ENCODE measurements at places on chromosomes 12 and 14.

- DNase-seq: no peak
Measured at GRCh38 chr14:33800735-33801163, 150.1 kb downstream of the EGLN3 start.

- DNase-seq: peak; percentile 82
Measured at GRCh38 chr14:103847451-103848174, at the start of gene PPP1R13B. Gene PPP1R13B (minus strand): TSS chr14:103847575. CDS start chr14:103847307, 268 bp downstream.

GRCh38 chr14:69796797-69797500 lies at the start of gene SLC10A1:
Gene SLC10A1 (minus strand): TSS chr14:69797241. CDS start chr14:69797155, 86 bp downstream.
- no peak for DNase-seq

- DNase-seq: no peak
Measured at GRCh38 chr12:114030451-114030850, 64.3 kb upstream of the RBM19 start.

DNA sequence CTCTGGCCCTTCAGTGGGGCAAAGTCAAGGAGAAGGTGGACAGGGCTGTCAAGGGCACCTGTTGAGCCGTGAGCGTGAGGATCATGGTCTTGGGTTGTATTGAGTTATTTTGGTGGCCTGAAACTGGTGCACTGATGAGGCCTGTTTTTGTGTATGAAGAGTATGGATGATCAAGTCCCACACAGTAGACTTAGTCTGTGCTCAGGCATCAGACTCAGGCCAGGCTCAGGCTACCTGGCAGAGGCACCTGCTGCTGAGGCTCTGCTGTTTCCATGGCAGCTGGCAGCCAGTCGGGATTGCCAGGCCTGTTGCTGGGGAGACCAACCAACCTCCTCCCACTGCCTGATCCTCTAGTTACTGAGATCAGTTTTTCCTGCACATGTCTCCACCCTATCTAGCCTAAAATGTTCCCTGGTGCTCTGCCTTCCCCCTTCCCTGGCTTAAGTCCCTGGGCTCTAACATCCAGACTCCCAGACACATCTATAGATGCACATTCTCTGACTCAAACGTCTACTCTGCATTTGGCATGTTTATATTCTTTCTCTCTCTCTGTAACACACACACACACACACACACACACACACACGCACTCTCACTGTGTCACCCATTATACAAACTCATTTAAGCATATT lies 5.1 kb downstream of the JPH4 start:
- DNase-seq: no peak

- peak; percentile 91 for DNase-seq
Measured at GRCh38 chr14:94173885-94174603, at the start of gene PPP4R4. Gene PPP4R4 (plus strand): TSS chr14:94174322. CDS start chr14:94174466, 144 bp downstream.

DNA sequence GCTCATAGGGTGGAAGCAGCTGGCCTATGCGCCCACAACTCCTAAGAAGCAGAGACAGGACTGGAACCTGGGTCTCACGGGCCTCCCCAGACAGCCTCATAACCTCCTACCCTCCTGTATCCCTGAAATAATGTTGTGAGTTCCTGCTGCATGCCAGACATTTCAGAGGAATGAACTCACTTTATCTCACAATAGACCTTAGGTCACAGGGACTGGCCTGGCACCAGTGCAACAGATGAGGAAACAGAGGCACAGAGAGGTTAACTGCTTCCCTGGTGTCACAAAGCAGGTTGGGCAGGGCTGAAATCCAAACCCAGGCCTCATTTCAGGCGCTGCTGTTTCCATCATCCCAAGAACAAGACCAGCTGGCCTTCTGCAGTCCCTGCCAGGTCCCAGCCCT lies 5.3 kb downstream of the PHETA1 start:
- DNase-seq: peak; percentile 89

GRCh38 chr14:70982200-70982599 lies 74.9 kb downstream of the PCNX1 start:
- DNase-seq: no peak

DNA sequence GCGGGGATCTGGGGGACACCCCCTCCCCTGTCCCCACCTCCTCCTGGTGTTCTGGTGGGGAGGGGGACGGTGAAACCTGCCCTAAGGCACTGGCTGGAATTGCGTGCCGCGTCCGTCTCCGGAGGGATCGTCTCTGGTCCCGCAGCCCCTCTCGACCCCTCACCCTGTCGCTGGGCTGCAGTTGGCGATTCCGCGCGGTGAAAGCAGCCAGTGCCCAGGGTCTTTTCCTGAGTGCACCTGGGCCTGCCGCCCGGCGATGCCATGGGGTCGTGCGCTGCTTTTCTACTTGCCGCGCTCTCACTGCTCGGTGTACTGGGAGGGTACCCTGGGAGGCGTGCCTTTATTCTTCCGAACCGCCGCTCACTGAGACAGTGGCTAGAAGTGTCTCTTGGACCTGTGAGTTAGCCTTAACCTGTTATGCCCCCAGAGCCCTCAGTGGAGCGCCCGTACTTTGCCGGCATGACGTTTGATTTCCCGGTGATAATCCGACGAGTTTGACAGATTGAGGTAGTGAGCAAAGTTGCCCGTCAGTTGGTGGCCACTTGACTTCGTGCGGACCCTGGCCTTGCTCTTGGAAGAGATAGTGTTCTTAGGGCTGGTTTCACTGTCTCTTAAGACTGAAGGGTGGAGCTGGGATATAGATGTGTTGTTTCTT lies 788 bp downstream of the SFSWAP start:
- no peak for DNase-seq

DNA sequence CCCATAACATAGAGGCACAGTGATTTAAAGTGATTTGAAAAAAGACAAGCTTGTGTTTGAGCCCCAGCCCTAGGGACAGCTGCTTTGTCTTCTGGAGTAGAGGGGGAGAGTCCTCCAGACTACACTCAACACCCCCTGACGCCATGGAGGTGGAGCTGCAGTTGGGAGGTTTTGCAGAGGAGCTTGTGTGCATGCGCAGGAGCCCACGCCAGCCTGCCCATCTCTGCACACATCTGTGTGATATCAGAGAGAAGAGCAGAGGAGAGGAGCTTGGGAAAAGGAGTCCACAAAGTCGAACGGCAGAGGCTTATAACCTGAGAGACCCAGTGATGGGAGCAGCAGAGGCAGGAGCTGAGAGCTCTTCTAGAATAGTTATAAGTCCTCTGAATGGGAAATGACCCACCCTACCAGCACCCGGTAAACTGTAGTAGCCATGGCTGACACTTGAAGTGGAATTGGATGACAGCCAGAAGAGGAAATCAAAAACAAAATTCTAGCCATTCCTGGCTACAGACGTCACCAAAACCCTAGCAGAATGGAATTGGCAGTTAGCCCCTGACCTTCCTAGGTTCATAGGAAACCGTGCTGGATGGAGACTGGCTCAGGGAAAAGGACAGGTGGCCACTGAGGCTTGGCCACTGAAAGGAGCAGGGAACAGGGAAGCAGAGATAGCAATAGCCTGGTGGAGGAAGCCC lies 185.1 kb upstream of the VASH1 start:
- DNase-seq: peak; percentile 6

GRCh38 chr12:57171668-57172067 lies 24.2 kb upstream of the LRP1-AS start:
- no peak for DNase-seq

DNA sequence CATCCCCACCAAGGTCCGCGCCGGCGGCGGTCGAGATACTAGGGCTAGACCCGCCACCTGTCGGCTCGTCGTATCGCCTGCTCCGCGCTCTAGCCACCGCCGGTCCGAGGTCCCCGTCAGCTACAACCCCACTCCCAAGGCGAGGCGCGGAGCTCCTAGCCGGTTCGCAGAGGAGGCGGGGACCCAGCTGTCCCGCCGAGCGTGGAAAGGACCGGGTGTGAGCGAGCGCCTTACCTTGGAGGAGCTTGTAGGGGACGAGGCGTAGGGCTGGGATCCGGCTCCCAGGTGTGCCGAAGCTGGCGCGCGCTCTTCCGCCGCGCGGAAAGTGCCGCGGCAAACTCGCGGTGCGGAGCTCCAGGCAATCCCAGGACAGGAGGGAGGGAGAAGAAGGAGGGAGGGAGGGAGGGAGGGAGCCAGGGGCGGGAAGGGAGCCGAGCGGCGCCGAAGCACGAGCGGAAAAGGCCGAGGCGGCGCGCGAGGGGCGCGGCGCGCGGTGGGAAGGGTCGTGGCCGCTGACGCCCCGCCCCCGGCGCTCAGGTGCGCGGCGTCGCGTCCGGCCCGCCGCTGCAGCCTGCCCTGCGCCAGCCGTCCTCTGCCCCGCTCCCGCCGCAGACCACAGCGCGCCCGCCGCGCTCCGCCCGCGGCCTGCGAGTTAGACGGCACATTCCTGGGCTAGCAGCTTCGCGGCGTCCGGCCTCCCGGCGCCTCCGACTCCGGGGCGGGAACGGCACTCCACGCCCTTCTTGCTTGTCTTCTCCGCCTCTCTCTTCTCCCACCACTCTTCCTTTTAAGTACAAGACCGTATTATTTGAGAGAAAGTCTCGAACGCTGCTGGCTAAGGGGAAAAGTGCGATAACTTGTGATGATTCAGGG lies at the start of gene PAWR:
Gene PAWR (minus strand): TSS at position 327 of the 873 bp plus-strand sequence. CDS start 720 bp downstream, outside the sequence.
- DNase-seq: peak; percentile 94

DNA sequence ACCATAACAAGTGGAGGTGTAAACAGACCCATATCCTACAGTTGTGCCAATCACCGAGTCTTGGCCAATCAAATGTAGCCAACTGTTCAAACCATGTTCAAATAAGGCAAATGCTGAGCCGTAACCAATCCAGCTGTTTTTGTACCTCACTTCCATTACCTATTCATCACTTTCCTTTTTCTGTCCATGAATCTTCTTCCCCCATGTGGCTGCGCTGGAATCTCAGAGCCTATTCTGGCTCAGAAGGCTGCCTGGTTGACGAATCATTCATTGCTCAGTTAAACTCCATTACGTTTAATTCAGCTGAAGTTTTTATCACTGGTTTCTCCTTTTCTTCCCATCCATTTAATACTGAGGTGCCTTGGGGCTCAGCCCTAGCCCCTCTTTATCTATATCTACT lies 71.1 kb downstream of the TBC1D30 start:
- no peak for DNase-seq

DNA sequence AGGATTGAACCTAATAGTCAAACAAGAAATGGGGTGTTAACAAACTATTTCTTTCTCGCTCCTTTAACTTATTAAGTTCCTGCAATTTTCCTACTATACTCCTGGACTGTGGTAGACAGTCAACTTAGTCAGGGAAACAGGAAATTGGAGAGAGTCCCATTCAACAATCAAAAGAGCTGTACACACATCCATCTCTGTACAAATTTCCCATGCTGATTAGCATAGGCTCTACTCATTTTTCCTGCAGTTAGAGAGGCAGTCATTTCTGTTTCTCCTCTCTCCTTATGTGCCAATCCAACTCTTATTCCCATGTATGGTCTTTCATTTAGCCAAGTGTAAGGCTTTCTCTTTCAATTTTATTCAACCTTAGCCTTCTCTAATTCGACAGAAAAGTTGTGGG lies 1168.5 kb upstream of the FLRT2 start:
- no peak for DNase-seq

DNA sequence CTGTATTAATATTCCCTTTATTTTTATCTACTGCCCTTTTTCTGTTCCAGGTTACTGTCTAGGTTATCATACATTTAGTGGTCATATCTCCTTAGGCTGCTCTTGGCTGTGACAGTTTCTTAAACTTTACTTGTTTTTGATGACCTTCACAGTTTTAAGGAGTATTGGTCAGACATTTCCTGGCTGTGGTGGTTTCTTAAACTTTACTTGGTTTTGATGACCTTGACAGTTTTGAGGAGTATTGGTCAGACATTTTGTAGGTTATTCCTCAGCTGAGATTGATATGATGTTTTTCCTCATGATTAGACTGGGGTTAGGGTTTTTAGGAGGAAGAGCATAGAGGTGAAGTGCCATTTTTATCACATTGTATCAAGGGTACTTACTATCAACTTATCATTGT lies 36.4 kb downstream of the CCDC91 start:
- DNase-seq: no peak

- DNase-seq: no peak
Measured at GRCh38 chr12:39401459-39401858, 41.5 kb downstream of the KIF21A start.

DNA sequence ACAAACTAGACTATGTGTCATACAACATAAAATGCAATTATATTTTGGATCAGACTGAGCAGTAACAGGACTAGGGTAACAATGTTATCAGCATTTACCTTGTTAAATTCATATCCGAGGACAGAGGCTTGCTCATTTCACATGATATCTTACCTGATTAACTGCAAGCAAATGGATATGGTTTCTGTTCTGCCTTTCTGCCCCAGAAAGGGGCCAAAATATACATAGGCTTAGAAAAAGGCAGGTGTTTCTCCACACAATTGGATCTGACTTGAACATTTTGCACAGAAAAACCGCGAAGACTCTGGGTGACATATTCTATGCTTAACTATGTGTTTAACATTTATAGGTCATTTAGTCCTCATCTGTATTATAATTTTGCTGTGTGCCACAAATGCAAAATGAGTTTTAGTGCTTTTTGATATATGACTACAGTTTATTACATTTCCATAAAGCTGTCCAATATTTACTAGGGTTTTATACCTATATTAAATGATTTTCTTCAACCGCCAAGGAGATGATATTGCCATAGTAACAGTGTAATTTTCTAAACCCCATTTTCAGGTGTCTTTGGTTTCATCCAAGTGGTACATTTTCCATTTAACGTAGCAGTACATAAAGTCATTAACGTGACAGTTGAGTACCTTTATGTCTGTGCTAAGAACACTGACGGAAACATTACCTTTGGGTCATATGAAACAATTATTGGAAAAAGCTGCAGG lies 249.3 kb upstream of the KRR1 start:
- DNase-seq: no peak

GRCh38 chr12:2198005-2198501 lies 145.3 kb downstream of the CACNA1C start:
- peak; percentile 86 for DNase-seq

DNA sequence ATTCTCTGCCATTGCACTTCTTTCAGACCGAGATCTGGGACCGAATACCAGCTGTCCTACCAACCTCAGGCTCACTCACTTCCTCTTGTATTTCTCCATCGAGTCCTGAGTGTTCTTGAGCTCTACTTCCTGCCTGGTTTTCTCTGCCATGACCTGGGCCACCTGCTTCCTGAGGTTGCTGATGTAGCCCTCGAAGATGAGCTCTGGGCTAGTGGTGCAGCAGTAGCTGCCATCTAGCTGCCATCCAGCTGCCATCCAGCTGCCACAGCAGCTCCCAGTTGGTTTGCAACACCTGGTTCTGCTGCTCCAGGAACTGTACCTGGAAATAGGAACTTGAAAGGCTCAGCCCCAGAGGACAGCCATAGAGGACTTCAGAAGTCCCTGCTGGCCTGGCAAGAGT lies 15.0 kb upstream of the KRT73 start:
- no peak for DNase-seq

- no peak for DNase-seq
Measured at GRCh38 chr14:105171004-105171673, 2.6 kb upstream of the JAG2 start.

- no peak for DNase-seq
Measured at GRCh38 chr12:99486277-99486676, 161.3 kb upstream of the GARIN6 start.

- no peak for DNase-seq
Measured at GRCh38 chr14:32364941-32365340, 35.8 kb downstream of the AKAP6 start.

- DNase-seq: peak; percentile 59
Measured at GRCh38 chr12:50764286-50765094, 589 bp downstream of the ATF1 start.

DNA sequence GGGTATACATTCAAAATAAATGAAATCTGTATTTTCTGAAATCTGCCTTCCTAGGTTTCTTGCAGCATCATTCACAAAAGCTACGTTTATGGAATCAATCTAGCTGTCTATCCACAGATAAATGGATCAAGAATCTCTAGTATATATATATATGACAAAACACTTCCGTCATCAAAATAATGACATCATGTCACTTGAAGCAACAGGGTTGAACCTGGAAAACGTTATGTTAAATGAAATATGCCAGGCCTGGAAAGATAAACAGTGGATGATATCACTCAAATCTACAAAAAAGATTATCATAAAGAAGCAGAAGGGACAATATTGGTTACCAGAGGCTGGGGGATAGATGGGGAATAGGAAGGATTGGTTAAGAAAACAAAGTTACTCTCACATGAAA lies 28.6 kb downstream of the ASCL4 start:
- DNase-seq: no peak
